ENCODE measurements at places on chromosomes 5 and 9.

DNA sequence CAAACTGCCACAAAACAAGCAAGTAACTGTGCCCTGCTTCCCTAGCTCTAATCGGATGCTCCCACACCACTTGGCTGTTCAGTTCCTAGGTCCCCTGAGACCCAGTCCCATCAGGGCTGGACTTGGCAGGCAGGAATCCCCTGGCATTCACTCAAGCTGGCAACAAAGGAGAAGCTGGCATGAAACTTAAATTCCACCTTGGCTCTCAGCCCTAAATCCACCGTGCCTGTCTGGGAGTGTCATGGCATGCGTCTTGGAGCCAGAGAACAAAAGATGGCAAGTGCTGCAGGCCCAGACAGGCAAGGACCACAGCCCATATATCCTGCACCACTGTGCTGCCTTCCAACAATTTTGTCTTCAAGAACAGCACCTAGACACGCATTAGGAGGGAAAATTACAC lies 38.2 kb downstream of the ETF1 start:
- DNase-seq: no peak

- no peak for DNase-seq
Observed at GRCh38 chr9:8845376-8845775, 1045.8 kb upstream of the DMAC1 start.

GRCh38 chr5:35659556-35659955 lies 41.9 kb downstream of the SPEF2 start:
- DNase-seq: no peak

DNA sequence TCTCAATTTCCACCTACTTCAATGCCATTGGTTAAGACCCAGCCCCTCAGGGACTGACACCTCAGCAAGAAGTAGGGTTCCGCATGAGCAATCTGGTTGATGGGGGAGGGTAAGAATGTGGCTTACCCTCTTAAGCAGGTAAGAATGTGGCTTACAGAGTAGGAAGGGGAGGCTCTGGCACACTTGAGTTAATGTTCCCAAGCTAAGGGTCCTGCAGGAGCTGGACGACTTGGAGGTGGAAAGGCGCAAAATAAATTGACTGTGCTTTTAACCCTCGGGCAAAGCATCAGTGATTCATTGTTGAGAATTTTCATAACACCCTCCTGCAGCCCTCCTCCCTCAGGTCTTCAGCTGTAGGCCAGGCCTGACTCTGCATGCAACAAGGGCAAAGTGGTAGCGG lies 24.9 kb upstream of the ADRA1B start:
- no peak for DNase-seq

GRCh38 chr9:107721705-107722245 lies 232.2 kb upstream of the KLF4 start:
- no peak for DNase-seq

DNA sequence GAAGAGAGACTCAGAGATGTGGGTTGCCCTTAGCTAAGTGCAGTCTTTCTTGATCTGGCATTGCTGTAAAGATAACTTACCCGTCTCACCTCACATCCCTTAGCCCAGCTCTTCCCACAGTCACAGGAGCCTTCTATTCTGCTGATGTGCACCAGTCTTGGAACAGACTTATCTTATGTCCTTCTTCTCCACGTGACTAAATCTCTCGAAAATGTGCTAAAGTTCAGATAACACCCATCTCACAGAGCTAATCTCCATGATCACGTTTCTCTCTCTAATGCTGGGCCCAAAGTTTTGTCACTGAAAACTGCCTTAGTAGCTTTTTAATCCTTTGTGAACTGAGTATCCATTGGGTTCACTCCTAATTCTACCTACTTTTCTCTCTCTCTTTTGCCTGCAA lies 16.7 kb downstream of the SLC36A1 start:
- no peak for DNase-seq

DNA sequence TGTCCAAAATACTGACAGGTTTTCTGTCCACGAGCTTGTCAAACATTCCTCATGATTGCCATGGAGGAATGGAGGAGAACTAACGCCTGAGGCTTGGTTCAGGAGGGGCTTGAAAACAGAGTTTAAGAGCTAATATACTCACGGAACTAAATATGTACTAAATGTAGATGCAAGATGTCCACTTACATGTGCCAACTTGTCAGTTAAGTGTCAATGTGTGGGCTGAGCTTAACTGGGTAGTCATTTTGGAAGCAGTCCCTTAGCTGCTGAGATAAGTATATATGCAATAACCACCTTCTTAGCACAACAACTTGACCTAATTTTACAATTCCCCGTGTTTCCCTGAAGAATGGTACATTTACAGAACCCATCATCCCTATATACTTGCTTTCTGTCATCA lies 176.0 kb downstream of the PTPRD start:
- DNase-seq: no peak

DNA sequence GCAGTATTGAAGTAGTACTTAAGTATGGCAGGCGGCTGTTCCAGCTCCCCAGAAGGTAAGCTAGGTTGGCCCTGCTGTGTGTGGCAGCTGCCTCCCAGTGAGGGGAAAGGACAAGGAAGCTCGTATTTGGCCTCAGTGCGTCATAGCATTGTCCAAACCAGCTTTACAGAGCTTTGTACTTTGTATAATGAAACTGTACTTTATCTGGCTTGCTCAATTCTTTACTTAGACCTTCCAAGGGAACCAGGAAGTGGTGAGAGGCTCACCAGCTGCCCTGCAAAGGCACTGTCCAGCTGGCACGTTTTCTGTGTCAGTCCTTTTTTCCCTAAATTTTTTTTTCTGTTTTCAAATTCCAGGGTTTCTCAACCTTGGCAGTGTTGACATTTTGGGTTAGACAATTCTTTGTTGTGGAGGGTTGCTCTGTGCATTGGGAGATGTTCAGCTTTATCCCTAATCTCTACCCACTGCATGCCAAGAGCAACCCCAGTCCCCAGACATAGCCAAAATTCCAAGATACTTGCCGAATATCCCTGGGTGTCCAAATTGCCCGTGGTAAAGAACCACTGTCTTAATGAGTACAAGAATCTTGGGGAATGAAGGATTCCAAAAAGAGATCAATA lies 474.5 kb downstream of the LRRC70 start:
- DNase-seq: no peak

DNA sequence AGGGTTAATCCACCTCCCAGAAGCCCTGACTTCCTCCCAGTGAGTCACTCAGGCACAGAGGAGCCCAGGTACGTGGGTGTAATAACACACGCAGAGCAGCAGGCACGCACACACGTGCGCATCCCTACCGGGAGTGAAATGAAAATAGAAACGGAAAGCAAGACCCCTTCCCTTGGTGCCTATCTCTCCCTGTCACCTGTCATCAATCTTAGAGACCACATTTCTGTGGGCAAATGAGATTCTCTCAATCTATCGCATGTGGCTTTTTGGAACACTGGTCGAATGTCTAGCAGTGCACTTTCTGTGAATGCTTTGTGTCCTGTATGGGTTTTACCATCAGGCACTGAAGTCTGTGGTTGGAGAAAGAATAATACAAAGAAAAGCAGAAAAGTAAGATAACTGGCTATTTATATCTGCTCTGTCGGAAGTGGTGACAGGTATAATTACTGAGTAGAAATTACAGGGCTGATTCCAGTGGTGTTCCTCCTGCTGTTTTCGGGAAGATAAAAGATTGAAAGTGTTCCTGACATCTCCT lies 137.7 kb upstream of the GRIA1 start:
- no peak for DNase-seq

DNA sequence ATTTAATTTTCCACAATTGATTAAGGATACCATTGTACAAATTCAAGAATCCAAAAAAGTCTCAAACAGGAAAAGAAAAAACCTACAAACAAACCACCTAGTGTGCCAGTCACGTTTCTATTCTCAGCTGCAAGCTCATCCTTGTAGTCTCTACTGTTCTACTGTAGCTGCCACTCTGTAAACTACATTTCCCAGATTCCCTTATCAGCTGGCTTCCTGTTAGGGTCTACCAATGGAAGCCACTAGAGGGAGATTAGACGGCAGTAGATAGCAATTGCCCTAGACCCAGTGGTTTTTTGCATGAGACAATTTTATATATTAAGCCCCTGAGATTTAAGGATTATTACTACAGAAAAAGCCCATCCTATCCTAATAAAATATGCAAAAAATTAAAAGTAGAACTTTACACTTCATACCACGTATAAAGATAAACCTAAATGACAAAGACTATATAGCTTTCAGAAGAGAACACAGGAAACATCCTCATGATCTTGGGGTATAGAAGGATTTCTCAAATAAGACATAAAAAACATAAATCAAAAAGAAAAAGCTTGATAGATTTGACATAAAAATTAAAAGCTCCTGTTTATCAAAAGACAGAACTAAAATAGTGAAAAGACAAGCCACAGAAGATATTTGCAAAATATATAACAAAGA lies 37.4 kb downstream of the P4HA2 start:
- DNase-seq: no peak

DNA sequence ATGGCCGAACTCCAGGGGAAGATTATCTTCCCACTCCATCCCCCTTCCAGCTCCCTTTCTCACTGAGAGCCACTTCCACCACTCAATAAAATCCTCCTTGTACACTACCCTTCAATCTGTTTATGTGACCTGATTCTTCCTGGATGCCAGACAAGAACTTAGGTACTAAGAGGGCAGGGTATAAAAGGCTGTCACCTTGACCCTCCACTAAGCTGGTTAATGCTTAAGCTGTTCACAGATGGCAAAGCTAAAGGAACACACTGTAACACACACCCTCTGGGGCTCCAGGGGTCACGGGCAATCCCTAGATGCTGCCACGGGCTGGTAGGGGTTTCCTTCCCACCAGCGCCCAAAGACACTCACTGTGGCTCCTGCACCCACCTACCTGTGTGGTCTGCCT lies 58.6 kb upstream of the IL6ST start:
- no peak for DNase-seq

GRCh38 chr9:103978396-103978795 lies 115.7 kb upstream of the SMC2 start:
- no peak for DNase-seq

GRCh38 chr9:120736881-120737280 lies 22.6 kb upstream of the MEGF9 start:
- DNase-seq: no peak

GRCh38 chr5:76312783-76313182 lies 90.3 kb upstream of the IQGAP2 start:
- DNase-seq: no peak

DNA sequence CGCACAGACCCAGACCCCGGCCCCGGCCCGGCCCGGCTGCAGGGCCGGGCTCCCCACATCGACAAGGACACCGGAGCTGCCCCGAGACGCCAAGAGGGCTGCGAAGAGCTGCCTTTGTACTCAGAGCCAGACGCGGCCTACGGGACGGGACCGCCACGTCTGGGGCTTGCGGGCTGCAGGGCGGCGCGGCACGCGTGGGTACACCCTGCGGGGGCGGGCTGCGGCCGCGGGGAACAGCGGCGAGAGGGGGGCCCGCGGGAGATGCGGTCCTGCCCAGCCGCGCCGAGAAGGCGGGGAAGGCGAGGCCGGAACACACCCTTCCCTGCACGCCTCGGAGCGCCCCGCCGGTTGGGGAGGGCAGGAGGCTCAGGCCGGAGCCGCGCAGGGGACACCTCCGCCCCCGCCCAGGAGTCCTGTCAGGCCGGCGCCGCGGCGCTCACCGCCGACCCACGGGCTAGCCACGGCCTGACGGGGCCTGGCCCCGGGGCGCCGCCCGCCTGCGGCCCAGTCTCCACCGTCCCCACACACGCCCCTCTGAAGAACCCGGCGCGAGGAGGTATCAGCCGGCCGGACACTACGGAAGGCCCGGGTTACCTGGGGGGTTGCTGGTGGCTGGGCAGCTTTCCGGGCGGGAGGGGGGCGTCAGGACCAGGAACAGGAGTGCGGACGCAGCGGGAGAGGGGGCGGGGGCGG lies 478 bp downstream of the RAB14 start:
- peak; percentile 8 for DNase-seq

GRCh38 chr9:117104716-117105495 lies 310.0 kb downstream of the ASTN2 start:
- DNase-seq: no peak

GRCh38 chr5:125451622-125452021 lies 705.2 kb upstream of the ZNF608 start:
- no peak for DNase-seq

- DNase-seq: no peak
Observed at GRCh38 chr5:59428391-59428790, 465.1 kb downstream of the PDE4D start.

GRCh38 chr9:69502671-69503301 lies 169.4 kb downstream of the APBA1 start:
- no peak for DNase-seq

GRCh38 chr5:109833946-109834345 lies 144.2 kb downstream of the MAN2A1 start:
- DNase-seq: no peak

DNA sequence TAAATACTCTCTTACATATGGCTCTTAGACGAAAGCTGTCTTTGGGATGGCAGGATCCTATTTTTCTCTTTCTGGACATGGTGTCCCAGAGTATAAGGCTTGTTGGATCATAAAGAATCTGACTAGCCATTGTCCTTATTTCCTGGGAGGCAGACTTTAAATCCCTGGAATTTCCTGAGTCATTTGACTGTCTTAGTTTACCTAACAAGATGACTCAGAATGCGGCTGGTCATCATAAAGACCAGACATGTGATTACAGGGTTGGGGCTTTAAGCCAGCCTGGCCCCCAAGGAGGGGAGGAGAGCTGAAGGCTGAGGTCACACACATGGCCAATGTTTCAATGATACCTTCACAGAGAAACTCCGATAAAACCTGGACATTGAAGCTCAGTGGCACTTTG lies 37.2 kb downstream of the FAM240B start:
- DNase-seq: no peak

GRCh38 chr5:73946919-73947602 lies 321.1 kb downstream of the ARHGEF28 start:
- DNase-seq: no peak

DNA sequence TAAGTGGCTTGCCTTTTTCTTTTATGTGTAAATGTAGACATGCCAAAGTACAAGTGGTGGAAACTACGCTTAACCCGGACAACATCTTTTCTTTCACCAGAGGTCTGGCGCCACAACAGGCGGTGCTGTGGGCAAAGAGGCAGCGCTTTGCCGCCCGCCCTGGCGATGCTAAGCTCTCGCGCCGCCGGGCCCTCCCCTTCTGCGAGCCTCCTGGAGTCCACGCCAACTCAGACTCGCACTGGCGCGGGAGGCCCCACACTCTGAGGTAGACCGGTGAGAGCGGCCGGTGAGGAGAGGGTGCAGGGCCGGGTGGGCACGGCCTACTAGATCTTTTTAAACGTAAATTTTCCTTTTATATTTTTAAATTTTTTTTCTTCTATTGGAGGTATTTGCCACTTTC lies 2253.1 kb upstream of the C9orf72 start:
- no peak for DNase-seq

All from stimulated activated CD4-positive, alpha-beta T cell treated with anti-CD3 and anti-CD28 coated beads, Interleukin-1b, Interleukin-23, amount 100 ng/mL, for 1 hour (primary cell).